Activated CD4-positive, CD25-positive, alpha-beta regulatory T cell (primary cell): ENCODE measurements at places on chromosomes 5 and 9.

DNA sequence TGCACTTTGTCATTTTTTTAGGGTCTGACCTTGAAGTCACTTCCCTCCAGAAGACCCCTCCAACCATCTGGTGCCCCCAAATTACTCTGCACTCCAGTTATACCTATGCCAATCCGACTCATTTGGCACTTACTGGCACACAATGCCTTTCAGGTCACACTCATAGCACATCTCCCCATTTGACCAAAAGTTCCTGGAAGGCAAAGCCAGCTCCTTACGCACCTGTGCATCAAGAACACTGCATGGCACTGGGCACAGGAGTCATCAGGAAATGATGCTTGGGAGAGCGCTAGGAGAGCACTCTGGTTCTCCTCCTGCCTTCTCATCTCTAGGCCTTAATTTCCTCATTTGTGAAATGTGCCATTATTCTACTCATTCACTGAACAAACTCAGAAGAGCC lies 2.9 kb downstream of the TNIP1 start:
- DNase-seq, result no peak

GRCh38 chr5:136012041-136012804 lies 16.6 kb upstream of the TGFBI start:
- DNase-seq, result no peak

DNA sequence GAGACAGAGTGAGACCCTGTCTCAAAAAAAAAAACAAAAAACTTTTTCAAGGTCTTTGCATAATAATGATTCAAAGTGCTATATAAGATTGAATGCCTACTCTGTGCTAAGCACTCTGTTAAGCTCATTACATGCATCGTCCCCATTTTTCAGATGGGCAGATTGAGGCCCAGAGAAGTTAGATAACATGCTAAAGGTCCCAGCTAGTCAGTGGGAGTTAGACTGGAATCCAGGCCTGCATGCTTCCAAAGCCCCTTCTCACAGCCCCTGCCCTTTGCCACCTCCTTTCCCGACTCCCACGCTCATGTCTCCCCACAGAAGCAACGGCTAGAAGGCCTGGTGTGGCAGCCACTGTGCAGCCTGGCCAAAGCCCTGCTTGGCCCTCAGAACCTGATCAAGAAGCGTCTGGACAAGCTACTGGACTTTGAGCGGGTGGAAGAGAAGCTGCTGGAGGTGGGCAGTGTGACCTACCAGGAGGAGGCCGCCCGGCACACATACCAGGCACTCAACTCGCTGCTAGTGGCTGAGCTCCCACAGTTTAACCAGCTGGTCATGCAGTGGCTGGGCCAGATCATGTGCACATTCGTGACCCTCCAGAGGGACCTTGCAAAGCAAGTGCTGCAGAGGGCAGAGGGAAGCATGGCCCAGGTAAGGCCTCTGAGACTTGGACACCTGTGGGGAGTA lies 40.3 kb downstream of the ARHGEF37 start:
- DNase-seq, result no peak

- no peak for DNase-seq
Observed at GRCh38 chr5:132860742-132861141, 5.5 kb downstream of the GDF9 start.

DNA sequence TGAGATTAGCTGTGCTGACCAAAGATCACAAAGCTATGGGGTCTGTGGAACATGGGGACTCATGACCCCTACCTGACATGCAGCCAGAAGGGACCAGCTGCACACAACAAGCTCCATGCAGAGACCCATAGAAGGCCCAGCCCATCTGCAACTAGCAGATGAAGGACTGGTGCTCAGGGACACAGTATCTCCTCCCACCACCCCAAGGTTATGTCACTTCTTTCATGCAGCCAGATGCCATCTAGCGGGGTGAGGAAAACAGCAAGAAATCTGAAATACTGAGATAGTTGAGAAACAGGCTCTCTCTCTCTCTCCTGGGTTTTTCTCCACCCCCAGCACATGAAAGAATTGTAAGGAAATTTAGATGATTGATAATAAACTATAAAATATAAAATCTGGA lies 161.3 kb upstream of the DAPK1 start:
- no peak for DNase-seq

DNA sequence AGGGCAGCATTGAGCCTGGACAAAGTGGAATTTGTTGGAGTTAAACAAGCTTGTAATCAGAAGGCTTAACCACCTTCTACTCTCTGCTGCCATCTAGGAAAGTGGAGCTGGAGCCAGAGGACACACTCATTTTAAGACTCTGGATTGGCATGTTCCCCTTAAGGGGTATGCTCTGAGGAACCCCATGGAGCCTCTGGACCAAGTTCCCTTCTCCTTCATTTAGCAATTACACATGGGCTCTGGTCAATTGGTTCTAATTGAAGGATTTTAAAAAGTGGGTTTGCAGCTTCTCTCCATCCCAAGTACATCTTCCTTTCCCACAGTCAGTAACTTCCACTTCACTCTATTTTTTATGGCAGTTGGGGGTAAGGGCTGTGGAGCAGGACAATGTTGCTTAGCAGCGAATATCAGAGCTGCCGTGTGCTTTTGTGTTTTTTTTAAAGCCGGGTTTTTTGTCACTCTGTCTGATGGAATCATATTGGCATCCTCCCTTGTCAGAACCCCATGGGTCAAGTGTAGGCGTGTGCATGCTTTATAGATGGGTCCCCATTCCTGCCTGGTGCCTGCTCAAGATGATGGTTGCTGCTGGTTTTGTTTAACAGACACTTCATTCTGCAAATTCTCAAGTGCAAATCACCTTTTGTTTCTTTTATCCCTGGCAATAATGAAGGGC lies 330.7 kb upstream of the ADAMTSL1 start:
- DNase-seq, result no peak

GRCh38 chr5:151459680-151460324 lies 12.4 kb downstream of the SLC36A1 start:
- no peak for DNase-seq

DNA sequence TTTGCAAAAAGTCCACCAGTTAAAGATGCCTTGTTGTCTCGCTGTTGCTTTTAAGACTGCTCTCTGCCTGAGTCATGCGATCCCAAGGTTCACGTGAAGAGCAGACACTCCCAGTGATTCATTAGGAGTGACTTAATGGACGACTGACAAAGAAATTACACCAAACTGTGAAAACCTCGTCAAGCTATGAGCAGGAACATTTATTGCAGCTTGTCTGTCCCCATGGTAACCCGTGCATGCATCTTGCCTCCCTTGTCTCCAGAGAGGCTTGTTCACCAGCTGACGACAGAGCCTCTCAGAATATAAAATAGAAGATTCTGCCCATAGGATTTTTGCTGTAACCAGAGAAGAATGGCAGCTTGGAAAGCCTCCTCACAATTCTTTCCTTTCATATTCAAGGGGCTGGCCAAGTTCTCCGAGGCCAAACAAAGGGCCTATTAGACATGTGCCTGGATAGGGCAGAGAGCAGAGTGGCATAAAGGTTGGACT lies 352.7 kb downstream of the SPOCK1 start:
- DNase-seq, result no peak
